ENCODE measurements at places on chromosomes 3 and 15.

GRCh38 chr15:70219256-70219895, 121.7 kb upstream of the TLE3 start:
- no peak for DNase-seq

DNA sequence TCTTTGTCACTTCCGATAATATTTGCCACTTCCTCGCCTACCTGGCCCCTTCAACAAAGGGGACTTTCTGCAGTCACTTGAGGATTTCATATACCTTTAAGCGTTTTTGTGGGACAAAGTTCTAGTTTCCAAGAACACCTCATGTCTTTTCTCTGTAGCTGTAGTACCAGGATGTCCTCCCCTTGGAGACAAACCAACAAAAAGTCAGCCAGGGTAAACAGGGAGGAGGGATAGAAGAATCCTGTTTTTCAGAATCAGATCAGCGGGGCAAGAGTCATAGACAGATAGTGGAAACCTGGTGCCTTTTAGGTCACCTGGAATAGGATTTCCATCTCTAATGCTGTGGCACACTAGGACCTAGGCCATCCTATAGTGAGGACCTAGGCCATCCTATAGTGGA, 4.5 kb downstream of the LRRC3B start:
- no peak for DNase-seq

DNA sequence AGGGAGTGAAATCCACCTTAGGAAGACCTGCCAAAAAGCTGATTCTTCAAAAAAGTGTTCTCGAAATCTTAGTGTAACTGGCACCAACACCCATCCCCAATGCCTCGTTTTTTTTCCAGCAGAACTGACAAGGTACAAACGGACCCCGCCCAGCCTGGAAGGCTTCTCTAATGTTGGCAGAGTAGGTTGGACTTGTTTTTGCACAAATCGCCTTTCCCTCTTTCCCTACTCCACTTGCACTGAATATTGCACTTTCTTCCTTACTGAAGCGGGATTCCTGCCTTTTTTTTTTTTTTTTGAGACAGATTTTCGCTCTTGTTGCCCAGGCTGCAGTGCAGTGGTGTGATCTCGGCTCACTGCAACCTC, 544 bp upstream of the TIMMDC1 start:
- no peak for DNase-seq

DNA sequence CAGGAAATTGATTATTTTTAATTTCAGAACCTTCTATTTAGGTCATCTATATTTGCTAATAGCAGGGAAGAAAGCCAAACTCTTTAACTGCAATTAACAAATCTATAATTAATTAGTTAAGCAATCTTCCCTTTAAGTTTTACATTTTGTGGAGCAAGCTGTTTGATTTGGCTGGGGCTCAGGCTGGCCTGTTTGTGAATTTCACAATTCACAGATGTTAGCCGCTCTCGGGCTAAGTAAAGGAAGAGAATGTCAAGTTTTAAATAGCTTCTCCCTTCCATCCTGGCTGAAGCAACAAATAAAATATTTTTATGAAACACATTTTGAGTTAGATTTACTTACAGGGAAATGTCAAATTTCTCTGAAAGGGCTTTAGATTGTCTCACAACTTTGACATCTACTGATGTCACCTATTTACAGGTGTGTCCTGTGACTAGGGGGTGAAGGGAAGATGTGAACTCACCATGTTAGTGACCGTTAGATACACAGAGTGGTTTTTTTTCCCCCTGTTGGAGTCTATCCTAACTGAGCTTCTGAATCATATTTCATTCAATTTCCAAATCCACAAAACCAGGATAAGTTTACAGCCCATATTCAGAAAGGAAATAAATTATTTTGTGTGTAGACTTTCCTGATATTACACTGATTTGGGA, 1.3 kb upstream of the TP63 start:
- DNase-seq, result no peak

- no peak for DNase-seq
Measured at GRCh38 chr15:44207643-44208042, 12.6 kb upstream of the FRMD5 start.

GRCh38 chr3:104291437-104291851, 1075.3 kb upstream of the ALCAM start:
- DNase-seq, result no peak

DNA sequence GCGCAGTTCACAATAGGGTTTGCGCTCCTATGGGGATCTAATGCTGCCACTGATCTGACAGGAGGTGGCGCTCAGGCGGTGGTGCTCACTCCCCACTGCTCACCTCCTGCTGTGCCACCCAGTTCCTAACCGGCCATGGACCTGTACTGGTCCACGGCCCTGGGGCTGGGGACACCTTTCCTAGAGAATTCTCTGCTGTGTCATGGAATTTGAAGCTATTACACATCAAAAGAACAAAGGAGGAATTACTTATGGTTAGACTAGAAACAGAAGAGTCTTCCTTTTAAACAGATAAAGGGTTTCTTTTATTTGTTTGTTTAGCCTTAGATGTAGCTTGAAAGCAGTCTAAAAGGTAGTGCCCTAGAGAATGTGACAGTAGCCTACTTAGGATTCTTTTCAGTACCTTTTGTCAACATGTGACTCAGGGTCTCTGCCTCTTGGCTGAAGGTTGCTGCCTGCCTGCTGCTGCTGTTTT, 50.3 kb downstream of the PAK2 start:
- DNase-seq, result no peak

DNA sequence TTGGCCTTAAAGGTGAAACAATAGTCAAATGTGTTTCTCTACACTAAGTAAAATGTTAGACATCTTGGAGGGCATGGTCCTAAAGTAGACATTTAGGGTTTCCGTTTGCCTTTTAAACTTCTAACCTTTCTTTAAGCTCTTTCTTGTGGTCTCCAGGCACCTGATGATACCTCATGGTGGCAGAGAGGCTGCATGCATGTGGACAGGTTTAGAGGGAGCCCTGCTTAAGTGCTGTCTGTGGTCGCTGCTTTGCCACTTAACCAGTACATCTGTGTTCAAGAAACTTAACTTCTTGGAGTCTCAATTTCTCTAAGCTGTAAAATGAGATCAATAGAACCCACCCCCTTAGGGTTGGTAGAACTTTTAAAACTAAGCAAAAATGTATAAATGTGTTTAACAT, 6.2 kb downstream of the MITF start:
- no peak for DNase-seq

DNA sequence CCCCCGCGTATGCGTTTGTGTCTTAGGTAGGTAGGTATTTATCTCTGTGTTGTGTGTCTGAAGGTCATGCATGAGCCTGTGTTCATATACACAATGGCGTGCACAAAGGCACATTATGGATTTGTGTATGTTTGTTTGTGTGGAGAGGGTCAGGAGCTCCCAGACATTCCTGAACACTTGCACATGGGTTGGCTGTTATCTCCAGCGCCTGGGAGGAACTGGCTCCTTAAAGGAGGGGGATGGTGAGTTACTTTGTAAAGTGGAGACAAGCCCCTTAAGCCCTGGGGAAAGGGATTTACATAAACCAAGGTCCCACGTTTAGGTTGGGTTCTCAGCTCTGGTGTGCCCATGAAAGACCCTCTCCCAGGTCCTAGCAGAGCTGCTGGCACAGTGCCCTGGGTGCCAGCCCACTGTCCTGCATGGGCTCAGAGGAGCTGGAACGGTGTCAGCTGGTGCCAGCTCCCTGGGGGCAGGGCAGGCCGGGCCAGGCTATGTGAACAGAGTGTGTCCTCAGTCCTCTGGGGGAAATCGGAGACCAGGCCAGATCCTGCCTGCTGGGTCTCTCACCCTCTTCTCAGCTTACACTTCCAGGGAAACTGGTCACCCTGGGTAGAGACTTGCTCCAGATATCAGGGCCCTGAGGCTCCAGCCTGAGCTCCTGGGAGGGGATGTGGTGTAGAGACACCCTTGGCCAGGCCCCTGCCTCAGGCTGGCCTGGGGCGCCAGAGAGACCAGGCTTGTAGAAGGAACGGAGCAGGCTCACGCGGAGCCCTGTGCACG, 25.1 kb downstream of the SNX33 start:
- DNase-seq, result no peak

GRCh38 chr3:8994226-8994625, 31.0 kb upstream of the RAD18 start:
- DNase-seq, result no peak

DNA sequence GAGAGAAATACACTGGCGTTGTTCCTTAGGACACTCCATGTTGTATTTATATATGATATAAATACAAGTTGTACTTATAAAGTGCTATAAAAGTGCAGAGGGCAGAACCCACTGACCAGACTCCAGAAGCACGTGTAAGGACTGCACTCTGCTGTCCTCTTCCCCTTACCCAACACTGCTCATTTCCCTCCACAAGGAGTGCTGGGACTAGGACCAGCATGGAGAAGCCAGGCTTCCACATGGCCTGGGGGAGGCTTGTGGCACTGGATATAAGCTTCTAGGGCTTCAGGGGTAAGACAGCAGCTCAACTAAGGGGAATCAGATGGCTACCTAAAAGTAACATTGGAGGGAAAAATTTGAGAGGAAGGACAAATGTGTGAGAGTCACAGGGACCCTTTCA, 556.9 kb downstream of the IGSF11 start:
- DNase-seq, result no peak

DNA sequence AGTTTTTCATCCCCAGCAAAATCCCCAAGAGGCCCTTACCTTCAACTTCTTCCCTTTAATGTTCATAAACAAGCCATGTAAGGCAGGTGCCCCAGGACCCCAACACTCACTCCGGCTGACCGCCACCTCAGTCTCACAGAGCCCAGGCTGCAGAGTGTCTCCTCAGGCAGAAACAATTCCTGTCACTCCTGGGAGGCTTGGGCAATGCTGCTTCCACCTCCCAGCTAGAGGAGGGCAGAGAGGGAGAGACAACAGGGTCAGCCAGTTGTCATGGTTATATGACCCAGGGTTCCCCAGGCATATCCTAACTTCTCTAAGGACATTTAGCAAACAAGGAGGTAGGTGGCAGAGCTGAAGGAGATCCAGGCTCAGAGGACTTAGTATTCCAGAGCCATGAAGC, at the start of gene PLIN1:
Gene PLIN1 (minus strand): TSS at position 156 of the 400 bp plus-strand sequence. CDS start 1,878 bp downstream, outside the sequence.
- no peak for DNase-seq

DNA sequence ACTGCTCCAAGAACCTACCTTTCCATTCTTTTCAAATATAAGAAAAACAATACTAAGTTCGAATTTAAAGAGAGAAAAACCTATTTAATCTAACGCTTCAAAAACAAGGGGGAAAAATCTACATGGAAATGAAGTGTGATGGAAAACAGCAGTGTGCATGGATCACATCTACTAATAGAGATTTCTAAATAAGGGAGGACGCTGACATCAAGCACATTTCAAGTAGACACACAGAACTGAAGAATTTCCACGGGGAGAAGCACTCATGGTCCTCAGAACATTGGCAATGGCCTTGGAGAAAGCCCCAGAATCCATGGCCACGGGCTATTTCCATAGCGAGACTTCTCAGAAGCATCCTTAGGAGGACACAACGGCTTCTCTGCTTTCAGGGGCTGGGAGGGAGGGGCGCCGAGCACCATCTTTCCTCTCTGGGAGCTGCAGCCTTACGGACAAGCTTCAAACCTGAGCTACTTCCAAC, 1.0 kb downstream of the TASOR start:
- no peak for DNase-seq

DNA sequence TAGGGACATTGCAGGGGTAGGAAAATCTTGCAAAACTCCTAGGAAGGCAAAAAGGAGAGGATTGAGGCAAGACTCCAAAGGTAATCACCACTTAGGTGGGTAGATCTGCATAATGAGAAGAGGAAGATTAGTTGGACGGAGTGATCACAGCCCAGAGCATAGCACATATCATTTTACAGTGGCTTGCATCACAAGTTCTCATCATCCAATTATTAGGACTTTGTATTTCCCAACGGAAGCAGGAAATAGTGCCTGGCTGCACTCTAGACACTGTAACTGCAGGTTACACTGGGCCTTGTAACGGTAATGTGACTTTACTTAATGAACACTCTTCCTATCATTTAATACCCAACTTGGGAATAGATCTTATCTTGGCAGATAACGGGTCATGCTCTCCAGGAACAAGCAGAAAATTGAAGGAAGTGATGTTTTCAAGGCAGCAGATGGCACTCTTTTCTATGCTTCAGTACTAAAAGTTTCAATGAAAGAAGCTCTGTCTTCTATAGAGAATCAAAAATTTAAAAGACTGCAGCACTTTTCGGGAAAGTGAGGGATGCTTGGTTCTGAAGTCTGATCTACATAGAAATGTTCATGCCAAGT, 101.9 kb upstream of the KCNMB2 start:
- DNase-seq, result no peak

GRCh38 chr15:43253431-43254403, 13.0 kb downstream of the TGM5 start:
- DNase-seq, result peak; percentile 54

DNA sequence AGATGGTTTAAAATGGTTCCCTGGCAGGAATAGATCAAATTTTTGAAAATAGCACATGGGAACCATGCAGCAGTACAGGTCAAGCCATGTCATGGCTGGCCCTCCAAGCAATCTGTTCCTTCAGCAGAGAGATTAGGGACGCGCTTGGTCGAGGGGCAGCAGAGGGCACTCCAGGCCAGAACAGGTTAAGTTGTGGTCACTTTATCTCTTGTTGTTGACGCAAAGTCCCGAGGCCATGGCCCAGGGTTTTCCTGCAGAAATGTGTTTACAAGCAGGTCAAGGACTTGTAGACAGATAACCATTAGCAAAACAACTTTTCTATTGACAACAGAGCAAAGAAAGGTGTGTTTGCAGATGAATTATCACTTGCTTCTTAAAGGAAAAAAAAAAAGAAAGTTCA, 570.0 kb upstream of the NR2F2 start:
- DNase-seq, result no peak

DNA sequence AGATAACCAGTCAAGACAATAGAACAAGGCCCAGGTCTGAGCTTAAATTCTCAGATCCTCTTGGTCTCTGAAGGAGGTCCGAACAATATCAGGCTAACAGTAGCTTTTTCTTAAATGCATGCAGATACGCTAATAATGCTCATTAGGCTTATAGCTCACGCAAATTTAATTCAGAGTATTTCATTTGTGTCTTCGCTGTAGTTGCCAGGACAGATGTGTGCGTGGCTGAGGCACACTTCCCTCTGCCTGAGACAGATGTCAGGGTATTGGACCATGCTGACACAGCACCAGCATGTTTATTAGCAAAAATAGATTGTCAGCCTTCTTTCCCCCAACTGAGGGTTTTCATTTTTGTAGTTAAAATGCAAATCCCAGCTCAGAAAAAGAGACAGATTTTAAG, 102.9 kb upstream of the BFSP2 start:
- no peak for DNase-seq

- DNase-seq, result no peak
Measured at GRCh38 chr15:77012117-77012712, 17.3 kb downstream of the PSTPIP1 start.

DNA sequence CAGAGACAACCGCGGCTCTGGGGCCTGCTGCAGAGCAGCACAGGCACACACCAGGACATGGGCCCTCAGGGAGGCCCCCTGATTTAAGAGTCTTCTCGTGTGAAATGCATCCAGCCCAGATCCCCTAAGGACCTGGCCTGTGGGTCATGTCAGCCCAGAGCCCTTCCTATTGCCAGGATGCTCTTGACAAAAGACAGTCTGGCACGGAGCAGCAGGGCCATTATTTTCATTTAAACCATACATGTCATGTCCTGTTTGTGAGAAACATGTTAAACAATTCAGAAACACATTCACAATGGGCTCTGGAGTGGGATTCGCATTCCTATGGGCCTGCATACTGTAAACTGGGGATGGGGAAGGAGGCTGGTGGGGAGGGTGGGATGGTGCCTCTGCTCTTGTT, 367.4 kb upstream of the WNT5A start:
- DNase-seq, result no peak

GRCh38 chr3:14487086-14487485, 53.1 kb downstream of the GRIP2 start:
- no peak for DNase-seq

Measured in activated CD8-positive, alpha-beta memory T cell treated with anti-CD3 and anti-CD28 coated beads, Interleukin-2, amount 10 ng/mL, durations not matched to agents 7 days and 5 days (primary cell).